ENCODE measurements at places on chromosomes 5 and 9.

- DNase-seq: no peak
These were observed 779 bp upstream of the CTNNA1 start for GRCh38 chr5:138752341-138752950.

DNA sequence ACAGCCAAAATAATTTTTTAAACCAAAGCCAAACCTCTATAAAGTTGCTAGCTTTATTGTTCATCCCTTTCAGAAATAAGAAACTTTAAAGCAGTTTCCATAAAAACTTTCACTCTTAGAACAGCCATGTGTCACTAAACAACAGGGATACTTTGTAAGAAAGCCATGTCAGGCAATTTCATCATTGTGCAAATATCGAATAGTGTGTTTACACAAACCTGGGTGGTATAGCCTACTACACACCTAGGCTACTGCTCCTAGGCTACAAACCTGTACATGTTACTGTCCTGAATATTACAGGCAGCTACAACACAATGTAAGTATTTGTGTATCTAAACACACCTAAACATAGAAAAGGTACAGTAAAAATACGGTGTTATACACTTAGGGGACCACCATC lies 59.9 kb downstream of the TLE1 start:
- DNase-seq: no peak

DNA sequence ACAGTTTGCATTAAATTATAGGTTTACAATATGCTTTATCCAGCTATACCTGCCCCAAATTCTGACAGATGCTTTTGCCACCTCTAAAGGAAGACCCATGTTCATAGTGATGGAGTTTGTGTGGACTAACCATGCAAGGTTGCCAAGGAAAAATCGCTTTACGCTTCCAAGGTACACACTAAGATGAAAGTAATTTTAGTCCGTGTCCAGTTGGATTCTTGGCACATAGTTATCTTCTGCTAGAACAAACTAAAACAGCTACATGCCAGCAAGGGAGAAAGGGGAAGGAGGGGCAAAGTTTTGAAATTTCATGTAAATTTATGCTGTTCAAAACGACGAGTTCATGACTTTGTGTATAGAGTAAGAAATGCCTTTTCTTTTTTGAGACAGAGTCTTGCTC lies 41.0 kb downstream of the FXN start:
- DNase-seq: no peak

GRCh38 chr9:98009437-98009836 lies 26.3 kb downstream of the ANP32B start:
- no peak for DNase-seq

- no peak for DNase-seq
These were observed 79.4 kb downstream of the AMBP start for GRCh38 chr9:113998525-113999255.

DNA sequence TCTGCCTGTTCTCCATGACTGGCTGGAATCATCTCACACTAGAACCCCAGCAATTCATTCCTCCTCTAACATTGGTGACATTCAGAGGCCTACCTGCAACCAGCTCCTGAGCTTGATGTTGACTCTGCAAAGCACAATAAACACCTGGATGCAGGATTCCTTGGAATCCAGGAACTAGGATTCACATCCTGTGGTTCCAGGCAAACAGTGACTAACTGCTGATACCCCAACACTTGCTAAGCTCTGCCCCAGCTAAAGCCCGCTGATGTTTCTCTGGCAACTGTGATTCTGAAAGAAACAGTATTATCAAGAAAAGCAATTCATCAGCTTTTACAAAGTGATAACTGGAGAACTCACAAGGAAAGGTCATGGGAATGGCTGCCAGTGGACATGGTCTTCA lies 29.2 kb downstream of the SUSD1 start:
- DNase-seq: no peak

DNA sequence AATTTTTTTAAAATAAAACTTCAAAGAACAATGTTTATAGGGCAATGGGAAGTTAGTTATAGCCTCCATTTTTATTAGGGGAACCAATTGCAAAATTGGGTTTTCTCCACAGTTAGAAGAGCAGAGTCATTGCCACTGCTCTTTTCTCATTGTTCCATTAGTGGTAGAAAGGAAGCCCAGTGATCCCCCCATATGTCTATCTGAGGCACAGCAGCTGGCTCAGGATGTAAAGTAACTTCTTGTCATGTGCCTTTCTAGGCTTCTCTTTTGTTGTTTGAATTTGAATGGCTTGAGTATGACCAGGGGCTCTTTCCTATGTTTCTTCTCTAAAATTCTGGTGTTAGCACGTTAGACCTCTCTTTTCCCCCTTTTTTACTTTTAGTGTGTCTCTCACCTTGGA lies 61.2 kb downstream of the UBAP1 start:
- no peak for DNase-seq

DNA sequence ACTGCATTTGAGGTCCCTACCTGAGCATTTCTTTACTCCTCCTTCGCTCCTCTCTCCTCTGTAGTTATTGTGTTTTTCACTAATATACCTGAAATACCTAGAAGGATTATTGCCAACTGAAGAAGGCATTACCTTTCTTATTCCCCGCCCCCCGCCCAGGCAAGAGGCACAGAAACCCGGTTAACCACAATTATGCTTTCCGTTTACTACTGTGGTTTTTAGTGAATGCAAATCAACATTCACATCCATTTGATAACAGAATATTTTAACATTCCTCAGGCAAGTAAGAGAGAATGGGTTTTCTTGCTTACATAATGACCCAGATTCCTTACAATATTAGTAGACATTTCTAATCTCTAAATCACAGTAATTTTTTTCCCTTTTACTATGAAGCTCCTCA lies 136.9 kb downstream of the PCSK5 start:
- peak; percentile 87 for DNase-seq

DNA sequence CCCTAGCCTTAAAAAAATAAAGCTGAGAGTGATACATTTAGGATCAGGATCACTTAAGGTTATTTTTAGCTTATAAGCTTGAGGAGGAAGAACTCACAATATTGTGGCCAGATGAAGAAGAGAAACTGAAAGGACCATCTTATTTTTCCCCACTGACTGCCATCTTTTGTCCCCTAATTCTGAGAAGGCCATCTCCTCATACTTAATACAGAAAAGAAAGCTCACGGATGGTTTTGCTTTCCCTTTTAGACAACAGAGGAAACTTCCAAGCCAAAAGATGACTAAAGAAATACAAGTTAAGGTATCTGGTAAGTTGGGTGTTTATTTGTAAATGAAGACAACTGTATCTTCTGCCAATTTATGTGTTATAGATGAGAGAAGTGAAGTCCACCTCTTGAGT lies 36.4 kb downstream of the ERAP1 start:
- no peak for DNase-seq

- no peak for DNase-seq
These were observed 27.9 kb upstream of the CDKN2B start for GRCh38 chr9:22036866-22037626.

- no peak for DNase-seq
These were observed 115.5 kb downstream of the COL23A1 start for GRCh38 chr5:178474562-178475184.

- DNase-seq: no peak
These were observed 92.2 kb downstream of the CDC42SE2 start for GRCh38 chr5:131355971-131356528.

GRCh38 chr5:120228262-120229031 lies 235.7 kb upstream of the PRR16 start:
- peak; percentile 6 for DNase-seq

- DNase-seq: no peak
These were observed 26.8 kb downstream of the ITGA1 start for GRCh38 chr5:52814352-52815148.

Measured in Jurkat, Clone E6-1 (cell line).